ENCODE measurements at places on chromosomes 2 and 18.

GRCh38 chr2:233033672-233034071, 1.2 kb downstream of the NEU2 start:
- DNase-seq: peak; percentile 42

- no peak for DNase-seq
Observed at GRCh38 chr2:11835403-11835802, 89.0 kb downstream of the LPIN1 start.

DNA sequence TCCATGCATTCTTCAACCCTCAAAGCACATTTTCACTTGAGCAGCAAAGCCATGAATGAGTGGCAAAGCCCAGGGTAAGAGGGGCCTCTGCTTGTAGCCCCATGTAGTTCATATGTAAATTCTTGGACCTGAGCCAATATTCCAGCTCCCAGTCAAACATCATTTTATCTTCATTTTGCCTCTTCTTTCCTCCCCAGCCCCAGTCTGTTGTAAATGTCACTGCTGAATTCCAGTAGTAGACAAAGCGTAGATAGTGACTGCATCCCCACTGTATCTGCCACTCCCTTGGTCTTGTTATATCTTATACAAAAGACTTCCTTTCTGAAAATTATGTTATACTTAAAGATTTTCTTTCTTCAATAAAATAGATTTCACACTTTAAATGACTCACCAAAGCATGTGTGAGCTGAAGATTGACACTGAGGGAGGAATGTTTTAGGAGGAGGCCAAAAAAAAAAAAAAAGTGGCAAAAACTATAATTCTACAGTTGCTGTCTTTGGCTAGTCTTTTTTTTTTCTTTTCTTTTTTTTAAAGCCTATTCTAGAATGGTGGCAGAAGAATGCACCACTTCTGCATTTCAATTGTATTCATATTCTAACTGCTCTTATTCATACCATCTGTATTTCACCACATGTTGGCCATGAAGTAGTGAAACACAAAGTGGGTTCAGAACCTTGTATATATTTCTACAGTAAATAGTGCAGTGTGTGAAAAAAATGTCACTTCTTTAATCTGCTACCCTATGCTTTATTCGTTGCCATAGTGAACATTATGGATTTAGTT, 306.1 kb downstream of the CPS1 start:
- DNase-seq: no peak

DNA sequence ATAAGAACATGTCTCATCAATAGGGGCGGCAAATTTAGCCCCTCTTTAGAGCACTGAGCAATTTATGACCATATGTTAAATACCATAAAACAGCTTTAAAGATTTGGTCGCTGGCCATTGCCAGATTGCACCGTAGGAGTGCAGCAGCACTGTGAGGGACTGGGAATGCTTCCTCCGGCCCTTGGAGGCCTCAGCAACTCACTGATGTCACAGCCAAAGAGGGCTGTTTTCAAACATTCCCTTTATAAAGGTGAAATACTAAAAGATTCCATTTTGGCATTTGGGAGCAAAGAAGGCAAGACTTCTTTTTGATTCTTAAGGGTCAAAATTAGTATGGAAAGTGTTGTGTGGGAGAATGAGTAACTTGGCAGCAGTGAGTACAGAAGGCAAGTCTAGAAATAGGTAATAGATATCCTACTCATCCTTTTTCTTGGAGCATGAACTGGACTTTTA, 63.7 kb downstream of the BABAM2 start:
- DNase-seq: no peak

DNA sequence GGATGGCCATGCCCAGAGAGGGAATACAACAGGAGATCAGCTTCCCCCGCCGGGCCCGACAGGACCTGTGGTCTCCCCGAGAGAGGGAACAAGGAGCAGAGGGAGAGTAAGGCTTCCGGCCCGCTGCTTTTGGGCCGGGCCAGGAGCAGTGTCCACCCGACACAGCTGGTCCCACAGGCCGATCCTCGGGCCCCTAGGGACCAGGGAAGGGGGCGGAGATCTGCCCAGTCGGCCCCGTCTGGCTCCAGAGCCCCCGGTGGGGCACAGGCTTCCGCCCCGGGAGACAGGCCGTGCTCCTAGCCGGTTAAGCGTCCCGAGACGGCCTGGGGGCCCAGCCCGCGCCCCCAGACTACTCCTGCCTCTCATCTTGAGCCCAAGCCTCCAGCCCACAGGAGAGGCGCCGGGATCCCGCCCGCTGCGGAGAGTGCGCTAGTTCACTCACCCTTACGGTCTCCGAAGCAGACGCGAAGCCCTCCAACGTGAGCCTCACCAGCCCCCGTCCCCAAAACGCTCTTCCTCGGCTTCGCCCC, at the start of gene MCFD2:
Gene MCFD2, minus strand, starts transcription at position 526 of the 530 bp plus-strand sequence. CDS start 6,635 bp downstream, outside the sequence.
- peak; percentile 29 for DNase-seq

- DNase-seq: peak; percentile 10
Observed at GRCh38 chr2:239621611-239622010, 220.8 kb upstream of the HDAC4 start.

GRCh38 chr2:20656561-20656960, 5.7 kb upstream of the HS1BP3 start:
- DNase-seq: no peak

DNA sequence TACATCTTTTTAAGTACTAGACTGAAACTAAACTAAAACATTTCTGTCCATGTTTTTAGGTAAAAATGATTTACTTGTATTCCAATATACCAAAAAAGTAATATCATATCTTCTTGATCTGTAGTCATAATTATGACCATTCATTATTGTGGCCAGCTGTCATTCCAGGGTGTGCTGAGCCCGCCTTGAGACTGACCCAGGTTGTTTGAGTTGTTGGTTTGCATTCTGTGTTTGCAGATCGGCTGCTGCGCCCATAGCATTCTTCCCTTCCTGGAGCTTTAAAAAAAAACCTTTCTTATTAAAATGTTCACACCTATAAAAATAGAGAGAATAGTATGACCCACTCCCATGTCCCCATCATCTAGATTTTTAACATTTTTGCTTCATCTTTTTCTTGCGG, 101.9 kb downstream of the PRKCE start:
- no peak for DNase-seq

- DNase-seq: no peak
Observed at GRCh38 chr2:17306219-17306618, 212.0 kb downstream of the RAD51AP2 start.

Measured in stimulated activated CD8-positive, alpha-beta memory T cell treated with anti-CD3 and anti-CD28 coated beads, Interleukin-4, amount 100 ng/mL, for 48 hours (primary cell).